Stromal cell of bone marrow (primary cell): ENCODE measurements at places on chromosomes 7 and 10.

- peak; percentile 88 for DNase-seq
These were observed 4.3 kb downstream of the NOC3L start for GRCh38 chr10:94358480-94358879.

DNA sequence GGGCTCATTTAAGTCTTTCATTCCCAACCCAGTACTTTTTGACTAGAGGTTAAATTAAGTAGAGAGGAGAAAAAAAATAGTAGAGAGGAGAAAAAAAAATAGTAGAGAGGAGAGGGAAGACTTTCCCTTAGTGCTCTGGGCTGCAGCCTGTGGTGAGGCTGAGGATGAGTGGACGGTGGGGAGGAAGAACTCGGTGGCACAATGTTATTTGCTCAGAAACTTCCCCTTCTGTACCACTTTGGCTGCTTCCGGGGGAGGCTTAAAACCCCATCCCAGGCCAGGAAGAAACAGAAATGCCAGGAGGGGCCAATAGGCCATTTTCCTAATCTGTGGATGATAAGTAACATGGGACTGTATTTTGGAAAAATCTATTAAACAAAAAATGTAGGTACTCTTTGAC, 14.6 kb upstream of the MLXIPL start:
- DNase-seq, result no peak

GRCh38 chr10:119503821-119504220, 38.7 kb downstream of the RGS10 start:
- no peak for DNase-seq

GRCh38 chr7:151125846-151126481, 39.7 kb downstream of the AGAP3 start:
- no peak for DNase-seq

DNA sequence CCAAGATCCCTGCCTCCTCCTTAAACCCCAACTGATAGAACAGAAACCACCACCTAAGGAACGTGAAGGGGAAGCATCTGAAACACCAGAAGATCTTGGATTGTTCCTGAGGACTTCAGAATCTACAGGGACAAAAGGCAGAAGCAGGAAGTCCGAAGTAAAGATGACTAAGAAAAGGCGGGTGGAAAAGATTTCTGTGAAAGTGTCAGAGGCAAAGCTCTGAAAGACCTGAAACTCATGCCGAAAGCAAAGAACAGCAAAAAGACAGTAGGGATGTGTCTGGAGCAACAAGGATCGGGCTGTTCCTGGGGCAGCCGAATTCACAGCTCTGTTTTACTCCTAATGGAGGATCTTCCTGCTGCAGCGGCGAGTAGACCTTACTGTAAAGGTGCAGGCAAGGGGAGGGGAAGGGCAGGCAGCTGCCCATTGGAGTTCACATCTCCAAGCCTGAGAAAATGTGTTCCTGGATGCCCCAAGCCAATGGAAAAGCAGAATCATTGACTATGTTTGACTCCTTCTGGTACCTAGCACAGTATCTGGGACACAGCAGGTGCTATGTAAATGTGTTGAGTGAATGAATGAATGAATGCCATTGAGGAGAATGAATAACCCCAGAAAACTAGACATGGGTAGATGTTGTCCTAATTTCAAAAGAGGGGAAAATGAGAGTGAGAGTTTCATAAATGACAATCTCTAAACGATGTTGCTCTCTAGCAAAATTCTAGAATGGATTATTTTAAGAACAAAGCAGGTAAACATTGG, 40.4 kb downstream of the PDIA4 start:
- DNase-seq, result no peak

GRCh38 chr10:17031637-17032635, 97.7 kb downstream of the CUBN start:
- DNase-seq, result no peak

GRCh38 chr7:18753972-18754610, 258.5 kb downstream of the HDAC9 start:
- DNase-seq, result peak; percentile 94

- no peak for DNase-seq
These were observed 9.4 kb downstream of the CLDN12 start for GRCh38 chr7:90412458-90413184.

DNA sequence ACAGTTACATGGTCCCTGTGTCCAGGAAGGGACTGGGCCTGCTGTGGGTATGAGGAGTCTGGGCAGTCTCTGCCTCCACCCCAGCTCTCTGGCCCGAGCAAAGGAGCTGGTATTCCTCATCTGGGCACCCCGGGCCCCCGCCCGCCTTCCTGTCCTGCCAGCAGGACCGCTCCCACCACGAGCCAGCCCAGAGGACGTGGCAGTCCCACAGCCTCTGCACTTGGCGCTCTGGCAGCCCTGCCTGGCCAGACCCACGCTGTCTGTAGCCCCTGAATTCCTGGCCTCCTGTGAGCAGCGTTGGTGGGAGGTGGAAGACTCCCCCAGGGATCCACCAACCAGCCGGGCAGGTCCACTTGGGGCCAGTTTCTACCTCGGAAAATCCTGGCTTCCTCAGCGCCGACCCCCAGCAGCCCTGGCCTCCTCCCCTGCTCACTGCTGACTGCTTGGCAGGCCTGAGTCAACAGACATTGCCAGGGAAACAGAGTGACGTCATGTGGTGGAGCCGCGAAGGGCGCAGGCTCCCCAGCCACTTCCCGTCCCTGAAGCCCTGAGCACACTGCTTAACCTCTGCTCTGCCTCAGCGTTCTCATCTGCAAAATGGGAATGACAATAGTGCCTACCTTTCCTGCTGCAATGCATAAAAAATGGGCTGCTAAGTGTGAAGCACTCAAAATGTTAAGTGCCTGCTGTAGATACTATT, 21.6 kb upstream of the LIMK1 start:
- DNase-seq, result peak; percentile 94

GRCh38 chr10:91251430-91252056, 31.1 kb downstream of the PCGF5 start:
- DNase-seq, result peak; percentile 41

DNA sequence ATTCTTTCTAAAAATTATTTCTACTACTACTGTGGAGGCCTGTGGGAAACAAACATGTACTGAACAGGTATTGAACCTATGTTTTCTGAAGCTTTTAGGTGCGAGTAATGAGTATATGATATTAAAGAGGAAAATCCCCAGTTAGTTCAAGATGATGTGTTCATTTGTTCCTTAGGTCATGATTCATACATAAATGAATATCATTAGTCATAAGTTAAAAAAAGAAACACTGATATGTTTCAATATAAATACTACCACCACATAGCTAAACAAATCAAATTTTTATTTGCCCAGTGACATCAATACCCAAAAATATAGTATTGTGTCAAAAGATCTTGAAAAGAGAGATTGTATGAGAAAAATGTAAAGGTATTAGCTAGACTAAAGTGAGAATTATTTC, 210.7 kb upstream of the GNAI1 start:
- no peak for DNase-seq

GRCh38 chr7:36287371-36288241, 102.1 kb upstream of the ANLN start:
- no peak for DNase-seq

DNA sequence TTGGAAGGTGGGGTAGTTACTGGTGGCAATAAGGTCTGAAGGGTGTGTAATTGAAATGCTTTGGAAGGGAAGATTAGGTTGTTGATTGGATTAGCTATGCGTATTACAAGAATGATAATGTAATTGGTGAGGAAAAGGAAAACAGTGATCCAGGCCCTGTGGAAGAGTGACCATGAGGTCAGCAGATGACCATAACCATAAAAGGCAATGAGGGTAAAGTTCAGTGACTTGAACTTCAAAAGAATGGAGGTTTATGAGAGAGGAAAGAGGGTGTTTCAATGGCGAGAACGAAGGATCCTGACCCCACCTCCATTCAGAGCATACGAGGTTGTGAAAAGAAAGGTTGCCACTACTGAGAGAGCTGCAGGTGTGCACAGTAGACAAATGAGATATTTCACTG, 439.7 kb downstream of the CCSER2 start:
- DNase-seq, result no peak

DNA sequence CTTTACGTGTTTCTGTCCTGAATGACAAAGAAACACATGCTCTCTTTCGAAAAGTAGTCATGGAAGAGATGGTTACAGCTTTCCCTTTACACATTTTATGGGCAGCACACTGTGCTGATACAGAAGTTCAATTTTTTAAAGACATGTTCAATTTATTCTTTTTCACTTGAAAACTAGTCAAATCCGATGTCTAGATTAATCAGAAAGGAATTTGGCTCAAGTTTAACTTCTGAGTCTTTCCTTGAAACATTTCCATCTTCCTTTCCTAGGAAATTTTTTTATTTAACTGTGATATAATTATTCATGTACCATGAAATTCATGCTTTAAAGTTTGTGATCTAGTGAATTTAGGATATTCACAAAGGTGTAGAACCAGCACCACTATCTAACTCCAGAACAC, 360.1 kb downstream of the TNS3 start:
- DNase-seq, result peak; percentile 21

DNA sequence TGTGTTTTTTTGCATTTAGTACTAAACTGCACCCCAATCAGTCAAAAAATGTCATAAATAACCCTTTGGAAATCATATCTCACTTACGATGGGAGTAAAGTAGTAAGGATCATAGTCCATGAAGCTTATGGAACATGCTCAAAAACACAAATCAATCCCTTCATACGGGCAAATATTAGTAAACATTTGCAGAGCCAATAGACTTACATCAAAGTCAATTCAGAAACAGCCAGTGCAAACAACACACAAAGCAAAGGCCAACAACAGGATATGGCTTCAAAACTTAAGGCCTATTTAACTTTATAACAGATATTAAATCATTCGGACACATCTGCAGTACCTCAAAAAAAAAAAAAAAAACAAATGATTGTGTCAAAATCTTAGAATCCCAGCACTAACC, 32.1 kb downstream of the SGCE start:
- DNase-seq, result no peak

GRCh38 chr7:23120106-23120505, 14.5 kb downstream of the KLHL7 start:
- no peak for DNase-seq

GRCh38 chr10:30583778-30584415, 45.7 kb downstream of the LYZL2 start:
- DNase-seq, result peak; percentile 67

- DNase-seq, result no peak
These were observed 25.5 kb upstream of the HABP2 start for GRCh38 chr10:113527211-113527906.

- no peak for DNase-seq
These were observed 58.6 kb downstream of the RAMP3 start for GRCh38 chr7:45216181-45216580.
